ENCODE measurements at places on chromosomes 3 and 15. TPM values are rescaled to one million over a fixed set of nuclear protein-coding genes. Genes with fewer than 3 reads are reported as not detected.
A peak's percentile ranks its signal among the peaks of the same experiment; 100 is the strongest.

SPSB4 gene
- total RNA-seq, result not detected

TMOD3 gene
- 32.2 TPM for total RNA-seq

AAGAB gene
- 38.6 TPM for total RNA-seq

RTP3 gene
- not detected for total RNA-seq

ADAMTSL3 gene
- 0.29 TPM for total RNA-seq

CFAP100 gene
- total RNA-seq, result not detected

METTL6 gene
- total RNA-seq, result 14.4 TPM

DNA sequence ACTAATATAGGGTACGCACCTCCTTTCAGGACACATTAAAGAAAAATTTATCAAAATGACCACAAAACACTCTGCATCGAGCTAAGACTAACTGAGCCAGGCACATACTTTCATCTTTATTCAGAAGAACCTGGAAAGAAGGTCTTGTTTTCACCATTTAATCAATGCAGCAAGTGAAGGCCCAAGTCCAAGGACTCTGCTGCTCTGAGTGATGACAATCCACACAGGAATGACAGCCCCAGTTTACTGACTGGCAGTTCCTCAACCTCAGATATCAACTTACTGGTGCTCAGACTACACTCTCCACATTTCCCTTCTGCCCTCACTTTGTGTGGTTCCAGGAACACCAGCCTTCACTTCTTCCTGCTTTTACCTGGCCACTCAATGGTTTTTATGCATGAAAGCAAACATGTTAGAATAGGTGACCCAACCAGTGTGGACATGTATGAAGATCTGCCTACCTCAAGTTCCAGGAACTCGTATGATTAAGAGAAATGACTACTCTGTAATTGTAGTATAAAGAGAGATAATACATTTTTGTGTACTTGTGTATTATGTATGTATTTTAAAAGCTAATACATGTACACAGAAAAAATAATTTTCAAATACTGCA is 29.1 kb upstream of the RASA2 start:
- H3K4me3 ChIP-seq, result no peak overlapping the region
- DNase-seq, result no peak
- no peaks in the 10 kb centered on the region for H3K27me3 ChIP-seq
- peaks cover 3% of the 10 kb centered on the region for H3K4me1 ChIP-seq
- no peaks in the 10 kb centered on the region for H3K36me3 ChIP-seq

DNA sequence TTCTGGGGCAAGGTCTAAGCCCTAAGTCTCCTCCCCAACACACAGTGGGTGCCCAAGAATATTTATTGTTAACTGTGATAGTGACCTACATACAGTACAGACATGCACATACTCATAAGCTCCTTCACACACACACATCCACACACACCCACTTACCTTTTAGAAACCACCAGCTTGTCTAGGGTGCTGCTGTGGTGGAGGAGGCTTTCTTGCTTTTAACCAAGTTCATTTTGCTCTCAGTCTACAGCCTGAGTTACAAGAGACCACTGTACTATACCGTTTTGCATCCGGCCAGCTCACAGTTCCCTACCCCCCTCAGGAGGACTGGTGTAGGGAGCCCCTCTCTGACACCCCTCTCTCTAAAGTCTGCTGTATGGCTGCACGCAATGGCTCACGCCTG is 16.7 kb downstream of the DAPK2 start:
- DNase-seq, result no peak
- no peaks in the 10 kb centered on the region for H3K4me1 ChIP-seq
- H3K4me3 ChIP-seq, result no peak overlapping the region
- no peaks in the 10 kb centered on the region for H3K27me3 ChIP-seq
- H3K27ac ChIP-seq, result no peak overlapping the region
- no peaks in the 10 kb centered on the region for H3K36me3 ChIP-seq

- no peak overlapping the region for H3K27ac ChIP-seq
- no peaks in the 10 kb centered on the region for H3K36me3 ChIP-seq
- DNase-seq, result no peak
- H3K4me1 ChIP-seq, result no peaks in the 10 kb centered on the region
- H3K27me3 ChIP-seq, result no peaks in the 10 kb centered on the region
These were observed 233.3 kb downstream of the TIGIT start for GRCh38 chr3:114527036-114527644.

DNA sequence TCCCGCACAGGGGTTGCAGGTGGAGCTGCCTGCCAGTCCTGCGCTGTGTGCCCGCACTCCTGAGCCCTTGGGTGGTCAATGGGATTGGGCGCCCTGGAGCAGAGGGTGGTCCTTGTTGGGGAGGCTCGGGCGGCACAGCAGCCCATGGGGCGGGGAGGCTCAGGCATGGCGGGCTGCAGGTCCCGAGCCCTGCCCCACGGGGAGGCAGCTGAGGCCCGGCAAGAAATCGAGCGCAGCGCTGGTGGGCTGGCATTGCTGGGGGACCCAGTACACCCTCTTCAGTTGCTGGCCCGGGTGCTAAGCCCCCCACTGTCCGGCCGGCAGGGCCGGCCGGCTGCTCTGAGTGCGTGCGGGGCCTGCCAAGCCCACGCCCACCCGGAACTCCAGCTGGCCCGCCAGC is 27.9 kb downstream of the NCK1 start:
- no peaks in the 10 kb centered on the region for H3K36me3 ChIP-seq
- DNase-seq, result no peak
- peaks cover 10% of the 10 kb centered on the region for H3K4me1 ChIP-seq

DNA sequence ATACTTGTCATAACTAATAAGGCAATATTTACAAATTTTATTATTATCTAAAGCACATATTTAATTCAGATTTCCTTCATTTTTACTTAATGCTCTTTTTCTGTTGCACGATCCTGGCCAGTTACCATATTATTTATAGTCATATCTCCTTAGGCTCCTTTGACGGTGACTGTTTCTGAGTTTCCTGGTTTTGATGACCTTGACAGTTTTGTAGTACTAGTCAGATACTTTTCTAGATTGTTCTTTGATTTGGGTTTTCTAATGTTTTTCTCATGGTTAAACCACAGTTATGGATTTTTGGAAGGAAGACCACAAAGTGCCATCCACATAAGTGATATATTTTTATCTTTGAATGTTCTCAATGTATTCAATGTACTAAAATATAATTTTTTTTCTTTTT is 171.0 kb upstream of the NANOGP8 start:
- no peaks in the 10 kb centered on the region for H3K36me3 ChIP-seq
- no peak overlapping the region for H3K4me3 ChIP-seq
- no peak for DNase-seq
- no peaks in the 10 kb centered on the region for H3K27me3 ChIP-seq
- no peaks in the 10 kb centered on the region for H3K4me1 ChIP-seq

DNA sequence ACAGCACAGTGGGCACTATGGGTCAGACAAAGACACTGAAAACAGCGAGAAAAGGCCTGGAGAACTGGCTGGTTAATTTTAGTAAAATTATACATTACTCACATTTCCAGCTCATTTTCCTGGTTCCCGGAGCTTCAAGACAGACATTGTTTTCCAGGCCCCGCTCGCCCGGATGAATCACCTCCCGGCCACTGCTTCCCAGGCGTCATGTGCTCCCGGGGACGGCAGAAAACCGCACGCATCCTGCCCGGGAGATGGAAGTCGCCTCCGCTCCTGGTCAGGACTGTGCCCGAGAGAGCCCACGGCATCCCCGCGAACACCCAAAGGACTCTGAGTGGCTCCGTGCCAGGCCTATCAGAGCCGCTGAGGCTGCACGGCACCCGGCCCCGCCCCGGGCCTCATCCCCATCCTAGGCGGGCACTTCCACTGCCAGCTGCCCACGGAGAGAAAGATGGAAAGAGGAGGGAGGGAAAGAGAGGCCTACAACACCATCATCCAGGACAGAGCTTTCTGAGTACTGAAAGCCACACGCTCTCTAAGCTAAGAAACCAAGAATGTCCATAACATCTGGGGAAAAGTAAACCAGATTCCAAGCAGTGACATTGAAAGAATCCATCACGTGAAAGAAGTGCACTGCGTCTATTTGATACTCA is 75.1 kb downstream of the VGLL4 start:
- no peak overlapping the region for H3K27ac ChIP-seq
- no peak overlapping the region for H3K4me3 ChIP-seq
- H3K4me1 ChIP-seq, result no peaks in the 10 kb centered on the region
- no peaks in the 10 kb centered on the region for H3K27me3 ChIP-seq
- peaks cover 13% of the 10 kb centered on the region for H3K36me3 ChIP-seq

GJD2 gene
- total RNA-seq, result not detected

DNA sequence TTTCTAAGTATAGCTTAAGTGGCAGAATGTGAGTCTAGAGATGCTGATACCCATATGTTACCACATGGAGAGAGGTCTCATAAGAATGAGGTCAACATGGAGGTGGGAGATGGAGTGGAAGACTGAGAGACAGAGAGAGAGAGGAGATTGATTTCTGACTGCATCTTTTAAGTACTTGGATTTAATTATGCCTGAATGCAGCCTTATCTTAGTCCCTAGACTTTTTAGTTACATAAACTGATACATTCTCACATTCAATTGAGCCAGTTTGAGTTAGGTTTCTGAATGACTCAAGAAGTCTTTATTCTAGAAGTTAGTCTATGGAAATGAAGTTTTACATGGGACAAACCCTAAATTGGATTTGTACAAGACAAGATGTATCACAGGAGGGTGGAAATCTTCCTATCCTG is 58.5 kb upstream of the TNFSF10 start:
- DNase-seq, result no peak
- no peaks in the 10 kb centered on the region for H3K27me3 ChIP-seq
- peaks cover 27% of the 10 kb centered on the region for H3K4me1 ChIP-seq
- H3K27ac ChIP-seq, result no peak overlapping the region
- no peaks in the 10 kb centered on the region for H3K36me3 ChIP-seq
- no peak overlapping the region for H3K4me3 ChIP-seq

GRCh38 chr15:51536965-51537574 is 85.5 kb downstream of the DMXL2 start:
- no peaks in the 10 kb centered on the region for H3K36me3 ChIP-seq
- no peaks in the 10 kb centered on the region for H3K27me3 ChIP-seq
- no peak overlapping the region for H3K27ac ChIP-seq
- no peak for DNase-seq
- H3K4me1 ChIP-seq, result no peaks in the 10 kb centered on the region

DNA sequence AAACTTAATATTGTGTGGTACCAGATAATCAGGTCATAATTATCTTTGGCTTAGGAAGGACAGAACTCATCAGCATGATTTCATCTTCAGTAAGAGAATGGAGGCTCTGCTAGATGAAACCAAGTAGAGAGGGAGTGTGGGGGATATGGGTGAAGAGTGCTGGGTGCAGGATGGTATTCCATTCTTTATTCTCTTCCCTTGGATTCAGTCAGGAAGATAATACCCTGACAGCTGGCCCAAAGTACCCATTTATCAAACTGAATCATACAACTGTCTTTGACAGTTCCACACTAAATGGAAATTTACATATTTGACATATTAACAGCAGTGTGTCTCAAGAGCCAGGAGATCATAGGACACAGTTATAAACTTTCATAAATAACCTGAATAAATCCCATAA is 44.7 kb downstream of the GOLIM4 start:
- peak overlapping the region; percentile 19 for H3K4me3 ChIP-seq
- no peaks in the 10 kb centered on the region for H3K36me3 ChIP-seq
- no peak for DNase-seq
- peaks cover 12% of the 10 kb centered on the region for H3K4me1 ChIP-seq
- H3K27me3 ChIP-seq, result no peaks in the 10 kb centered on the region

DNA sequence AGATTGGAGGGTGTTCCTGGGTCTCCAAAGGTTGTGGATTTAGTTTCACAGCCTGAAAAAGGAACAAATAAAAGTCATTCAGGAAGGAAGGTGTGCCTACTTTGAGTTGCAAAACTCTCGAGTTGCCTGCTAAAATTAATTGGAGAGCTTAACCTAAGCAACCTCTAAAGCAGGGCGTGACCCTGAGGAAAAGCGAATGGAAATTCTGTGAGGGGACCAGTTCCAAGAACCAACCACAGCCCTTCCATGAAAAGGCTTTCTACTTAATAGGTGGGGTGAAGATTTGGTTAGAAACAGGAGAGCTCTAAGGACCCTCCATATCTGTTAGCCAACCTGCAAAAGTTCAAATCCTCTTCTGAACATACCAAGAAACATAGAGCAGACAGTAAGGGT is 1.5 kb downstream of the CD80 start:
- no peaks in the 10 kb centered on the region for H3K27me3 ChIP-seq
- DNase-seq, result no peak
- H3K27ac ChIP-seq, result peak overlapping the region; percentile 98
